CD4-positive, alpha-beta T cell treated with Interleukin-4 for 1 hour (primary cell): ENCODE measurements at places on chromosomes 7 and 10.
A peak's percentile ranks its signal among the peaks of the same experiment; 100 is the strongest.

- no peak for DNase-seq
Measured at GRCh38 chr10:5595994-5596471, 70.4 kb downstream of the ASB13 start.

GRCh38 chr10:102678842-102679289 is 34.6 kb downstream of the TRIM8 start:
- peak; percentile 47 for DNase-seq

DNA sequence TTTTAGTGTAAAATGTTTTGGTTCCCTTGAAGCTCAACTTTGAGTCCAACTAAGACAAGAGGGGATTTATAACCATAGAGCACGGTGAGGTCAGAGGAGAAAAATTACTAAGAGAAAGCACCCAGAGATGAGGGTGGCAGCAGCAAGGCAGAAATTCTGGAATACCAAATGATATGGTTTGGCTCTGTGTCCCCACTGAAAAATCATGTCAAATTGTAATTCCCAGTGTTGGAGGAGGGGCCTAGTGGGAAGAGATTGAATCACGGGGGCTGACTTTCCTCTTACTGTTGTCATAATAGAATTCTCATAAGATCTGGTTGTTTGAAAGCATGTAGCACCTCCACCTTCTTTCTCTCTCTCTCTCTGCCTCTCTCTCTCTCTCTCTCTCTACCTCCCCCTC is 19.4 kb upstream of the AKR1C1 start:
- DNase-seq: no peak

DNA sequence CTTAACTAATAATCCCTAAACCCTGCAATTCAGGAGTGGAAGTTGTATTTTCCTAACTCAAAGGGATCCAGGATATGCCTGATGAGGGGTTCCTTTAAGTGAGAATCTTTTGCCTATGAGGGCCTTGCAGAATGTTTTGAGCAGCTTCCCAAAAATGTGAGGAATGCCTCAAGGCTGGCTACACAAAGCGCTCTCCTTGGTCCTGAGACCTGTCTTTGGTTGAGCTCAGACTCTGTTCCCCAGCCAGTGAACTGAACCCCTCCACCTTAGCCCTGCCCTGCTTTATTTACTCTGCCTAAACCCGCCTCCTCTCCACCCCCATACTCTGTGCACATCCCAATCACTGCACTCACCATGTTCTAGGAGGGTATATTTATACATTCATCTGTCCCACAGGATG is 108.6 kb downstream of the NRCAM start:
- DNase-seq: no peak

- DNase-seq: no peak
Measured at GRCh38 chr7:135349746-135350145, 116.1 kb downstream of the STRA8 start.

- DNase-seq: peak; percentile 8
Measured at GRCh38 chr7:124764847-124765400, 668 bp downstream of the GPR37 start.

GRCh38 chr7:1632916-1633785 is 36.9 kb upstream of the ELFN1 start:
- DNase-seq: no peak

DNA sequence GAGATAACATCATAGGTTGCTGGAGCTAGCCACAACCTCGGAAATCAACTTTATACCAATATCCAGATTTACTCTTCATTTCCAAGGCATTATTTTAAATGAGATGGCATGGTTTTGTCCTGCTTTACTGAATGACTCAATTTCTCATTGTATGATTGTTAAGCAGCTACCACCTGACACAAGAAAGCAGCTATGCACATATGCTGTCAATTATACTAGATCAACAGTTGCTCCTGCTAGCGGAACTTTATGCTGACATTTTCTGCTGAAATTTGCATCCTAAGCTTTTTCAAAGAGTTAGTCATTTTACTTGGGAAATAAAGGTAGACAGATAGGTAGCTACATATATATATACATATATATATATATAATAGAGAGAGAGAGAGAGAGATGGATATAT is 8.9 kb upstream of the CH25H start:
- DNase-seq: no peak

DNA sequence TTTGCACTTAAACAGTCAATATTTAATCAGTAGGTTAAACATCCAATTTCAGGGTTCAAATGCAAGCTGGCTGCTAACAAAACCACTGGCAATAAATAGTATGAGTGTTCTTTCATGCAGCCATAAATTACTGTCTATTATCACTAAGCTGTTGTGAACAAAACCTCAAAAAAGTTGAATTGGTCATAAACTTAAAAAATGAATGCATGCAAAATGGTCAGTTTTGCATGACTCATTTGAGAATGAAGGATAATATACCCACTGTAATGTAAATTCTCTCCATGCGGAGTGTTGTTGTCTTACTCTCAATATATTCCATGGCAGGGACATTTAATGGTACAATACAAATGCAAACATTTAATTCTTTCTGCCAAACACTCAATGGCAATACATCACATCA is 226.4 kb downstream of the MAGI2 start:
- no peak for DNase-seq

- no peak for DNase-seq
Measured at GRCh38 chr10:83666762-83667161, 472.5 kb upstream of the GHITM start.

DNA sequence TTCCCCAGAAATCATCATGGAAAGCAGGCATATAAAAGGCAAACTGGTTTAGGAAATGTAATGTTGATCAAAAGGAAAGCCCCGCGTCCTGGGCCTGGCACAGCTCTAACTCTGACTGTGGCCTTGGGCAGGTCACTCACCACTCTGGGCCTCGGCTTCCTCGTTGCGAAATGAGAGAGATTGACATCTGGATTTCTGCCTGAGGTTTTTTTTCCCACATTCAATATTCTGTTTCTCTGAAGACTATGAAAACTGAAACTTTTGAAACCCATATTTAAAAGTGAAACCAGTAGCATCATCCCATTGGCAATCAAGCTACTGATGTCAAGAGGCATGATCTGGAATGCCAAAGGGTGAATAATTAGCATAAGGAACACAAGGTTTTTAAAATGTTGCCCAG is 369.7 kb upstream of the NPVF start:
- DNase-seq: no peak

DNA sequence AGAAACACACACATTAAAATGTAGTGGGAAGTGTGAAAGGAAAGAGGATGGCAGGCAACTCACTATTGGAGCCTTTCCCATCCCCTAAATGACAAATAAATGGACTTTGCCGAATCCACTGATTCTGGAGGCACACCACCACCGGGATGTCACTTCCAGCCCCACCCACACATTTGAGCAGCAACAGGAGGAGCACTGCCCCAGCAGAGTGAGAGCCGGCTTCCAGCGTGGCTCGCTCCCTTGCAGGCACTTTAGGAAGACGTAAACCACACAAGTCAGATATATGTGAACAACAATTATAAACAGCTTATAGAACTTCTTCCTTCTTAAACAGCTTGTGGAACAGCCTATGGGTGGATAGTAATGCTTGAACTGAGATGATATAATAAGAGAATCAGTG is 191.0 kb downstream of the DGKI start:
- no peak for DNase-seq

GRCh38 chr7:86900886-86901285 is 158.6 kb downstream of the ELAPOR2 start:
- no peak for DNase-seq

GRCh38 chr10:11863353-11864109 is 40.4 kb downstream of the PROSER2 start:
- peak; percentile 54 for DNase-seq

DNA sequence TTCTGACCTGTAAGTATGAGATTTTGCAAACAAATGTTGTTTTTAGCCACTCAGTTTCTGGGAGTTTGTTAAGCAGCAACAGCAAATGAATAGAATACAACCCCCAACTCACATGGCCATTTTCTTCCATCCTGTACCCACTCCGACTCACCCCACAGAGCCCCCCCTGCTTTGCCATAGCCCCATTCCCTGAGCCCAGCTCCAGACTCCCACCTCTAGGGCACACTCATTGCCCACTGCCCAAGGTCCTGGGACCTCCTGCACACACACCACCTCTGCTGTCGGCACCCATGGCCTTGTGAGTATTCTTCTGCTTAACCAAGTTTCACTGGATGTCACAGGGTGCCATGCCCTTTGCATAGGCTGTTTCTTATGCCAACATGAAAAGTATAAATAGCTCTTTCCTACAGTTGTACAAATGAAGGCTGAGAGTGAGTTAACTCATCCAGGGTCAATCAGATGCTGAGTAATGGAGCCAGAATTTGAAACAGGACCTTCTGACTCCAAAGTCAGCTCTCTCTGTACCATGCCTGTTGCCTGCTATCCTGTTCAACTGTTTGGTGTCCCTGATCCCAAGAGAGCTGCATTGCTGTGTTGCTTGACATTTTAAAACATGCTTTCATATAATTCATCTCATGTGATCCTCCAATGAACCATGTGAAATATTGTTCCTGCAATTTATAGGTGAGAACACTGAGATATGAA is 367.8 kb upstream of the ZMIZ1 start:
- no peak for DNase-seq

DNA sequence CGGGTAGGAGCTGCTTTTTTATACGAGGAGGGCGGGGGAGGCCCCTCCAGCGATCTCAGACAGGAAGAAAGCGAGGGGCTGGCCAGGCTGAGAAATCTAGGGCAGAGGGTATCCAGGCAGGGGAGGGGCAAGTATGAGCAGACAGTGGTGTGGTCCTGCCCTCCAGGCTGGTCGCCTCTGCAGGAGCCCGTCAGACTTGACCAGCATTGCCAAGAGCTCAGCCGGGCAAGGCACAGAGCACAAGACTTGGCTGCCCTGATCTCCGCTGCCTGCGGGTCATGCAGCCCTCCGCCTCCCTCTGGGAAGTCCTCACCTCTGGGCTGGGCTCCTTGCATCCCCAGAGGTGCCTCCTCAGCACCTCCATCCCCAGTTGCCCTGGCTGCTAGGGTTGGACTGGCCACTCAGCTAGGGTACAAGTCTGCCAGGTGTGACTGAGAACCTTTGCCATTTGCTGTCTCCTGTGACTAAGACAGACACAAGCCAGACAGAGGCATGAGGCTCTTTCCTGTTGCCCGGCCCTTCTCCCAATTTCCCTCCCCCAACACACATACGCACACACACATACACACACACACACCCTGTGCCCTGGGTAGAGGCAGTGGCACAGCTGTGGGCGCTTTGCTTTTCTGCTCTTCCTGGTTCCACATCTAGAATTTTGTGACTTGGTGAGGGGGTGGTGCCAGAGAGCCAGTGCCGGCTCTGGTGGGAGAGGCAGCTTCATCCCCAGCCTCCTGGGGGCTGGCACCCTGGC is 59.1 kb upstream of the PPIF start:
- no peak for DNase-seq

DNA sequence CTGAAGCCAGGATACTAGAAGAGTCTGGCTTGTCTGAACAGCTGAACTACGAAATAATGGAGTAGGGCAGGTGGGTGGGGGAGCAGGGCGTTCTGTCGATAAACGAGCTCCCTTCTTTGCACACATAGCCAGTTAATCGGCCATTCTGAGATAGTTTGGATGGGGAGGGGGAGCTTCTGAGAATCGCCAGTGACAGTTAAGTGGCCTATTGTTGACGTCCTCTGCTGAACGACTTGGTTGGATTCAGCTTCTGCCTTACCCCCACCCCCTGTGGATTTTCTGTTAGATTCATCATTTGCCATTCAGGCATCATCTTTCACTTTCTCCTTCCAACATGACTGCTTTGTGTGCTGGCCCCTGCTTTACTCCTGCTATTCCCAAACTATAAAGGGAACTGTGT is 520 bp downstream of the CPA5 start:
- no peak for DNase-seq

DNA sequence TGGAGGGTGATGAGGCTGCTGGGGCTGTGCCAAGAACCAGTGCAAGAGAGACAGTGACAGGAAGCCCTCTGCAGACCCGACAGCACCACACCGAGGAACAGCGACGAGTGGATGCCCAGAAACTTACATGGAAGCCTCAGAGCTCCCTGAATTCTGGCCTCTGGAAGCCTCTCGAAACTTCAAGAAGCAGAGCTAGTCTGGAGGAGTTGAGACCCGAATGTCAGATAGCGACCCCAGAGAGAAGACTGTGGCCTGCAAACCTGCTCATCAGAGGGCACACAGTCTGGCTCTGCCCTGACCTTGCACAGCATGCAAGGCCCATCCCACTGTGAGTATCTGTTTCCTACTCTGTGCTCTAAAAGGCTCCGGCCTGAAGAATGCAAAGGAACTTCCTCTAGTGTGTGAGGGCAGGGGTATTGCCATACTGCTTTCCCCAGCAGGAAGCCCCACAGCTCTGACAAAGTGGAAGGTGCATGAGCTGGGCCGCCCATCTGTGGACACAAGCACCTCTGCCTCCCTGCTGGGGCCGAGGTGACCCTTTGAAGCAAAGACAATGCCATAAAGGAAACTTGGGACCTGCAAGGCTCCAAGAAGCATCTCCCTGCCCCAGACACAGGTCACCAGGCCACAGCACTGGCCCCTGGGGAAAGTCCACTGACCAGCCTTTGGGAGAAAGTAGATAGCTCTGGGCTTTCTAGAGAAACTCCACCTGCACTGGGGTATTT is 10.5 kb upstream of the C10orf71 start:
- DNase-seq: no peak

DNA sequence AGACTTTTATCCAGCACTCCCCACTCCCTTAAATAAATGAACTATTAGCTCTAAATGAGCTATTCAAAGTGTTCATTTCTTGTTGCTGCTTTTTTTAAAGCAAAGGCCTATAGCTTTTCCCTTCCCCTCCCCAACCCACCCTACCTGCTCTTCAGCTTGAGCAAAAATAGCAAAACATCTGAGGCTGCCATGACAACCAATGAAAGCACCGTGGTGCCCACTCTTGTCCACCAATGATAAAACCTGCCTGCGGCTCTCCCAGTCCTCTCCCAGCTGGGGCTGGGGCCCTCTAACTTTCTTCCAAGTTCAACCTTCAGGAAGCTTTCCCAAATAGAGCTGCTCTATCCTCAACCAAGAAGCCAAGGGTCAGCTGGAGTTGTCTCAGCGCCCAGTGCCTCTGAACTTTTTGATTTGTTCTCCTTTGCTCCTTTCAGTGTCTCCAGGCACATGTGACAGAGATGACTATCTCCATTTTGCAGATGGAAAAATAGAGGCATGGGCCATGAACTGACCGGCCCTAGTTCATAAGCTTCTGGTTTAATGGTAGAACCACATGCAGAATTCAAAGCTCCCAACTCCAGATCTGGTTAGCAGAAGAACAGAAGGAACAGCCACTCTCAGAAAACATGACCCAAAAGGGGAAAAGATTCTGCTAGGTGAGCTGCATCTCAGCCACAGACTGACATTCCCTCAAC is 47.7 kb downstream of the PIK3AP1 start:
- DNase-seq: no peak

GRCh38 chr10:7744307-7744706 is 41.2 kb downstream of the ITIH2 start:
- no peak for DNase-seq

DNA sequence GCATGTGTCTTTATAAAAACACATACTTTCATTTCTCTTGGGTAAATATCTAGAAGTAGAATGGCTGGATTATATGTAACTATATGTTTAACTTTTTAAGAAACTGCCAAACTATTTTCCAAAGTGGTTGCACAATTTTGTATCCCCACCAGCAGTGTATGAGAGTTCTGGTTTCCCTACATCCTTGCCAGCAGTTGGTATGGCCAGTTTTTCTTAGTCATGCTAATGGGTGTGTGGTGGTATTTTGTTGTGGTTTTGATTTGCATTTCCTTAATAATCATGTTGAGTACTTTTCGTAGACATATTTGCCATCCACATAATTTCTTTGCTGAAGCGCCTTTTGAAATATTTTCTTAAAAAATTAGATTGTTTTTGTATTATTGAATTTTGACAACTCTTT is 60.3 kb downstream of the NEUROG3 start:
- no peak for DNase-seq
